ENCODE measurements at places on chromosomes 5 and 9. TPM values are rescaled to one million over a fixed set of nuclear protein-coding genes. Genes with fewer than 3 reads are reported as not detected.

Gene SPARC
- 27.2 TPM for polyA plus RNA-seq

Gene PRDM9
- polyA plus RNA-seq: not detected

Gene POLR3G
- polyA plus RNA-seq: 0.96 TPM

Gene FGD3
- 27.7 TPM for polyA plus RNA-seq

Gene DOLK
- 8.5 TPM for polyA plus RNA-seq

Data from pancreas (tissue), 10 donors.